ENCODE measurements at places on chromosomes 7 and 10.

- DNase-seq: no peak
Measured at GRCh38 chr10:124627866-124628675, 116.1 kb downstream of the FAM53B start.

GRCh38 chr7:132941428-132941827 lies 140.5 kb downstream of the CHCHD3 start:
- DNase-seq: no peak

DNA sequence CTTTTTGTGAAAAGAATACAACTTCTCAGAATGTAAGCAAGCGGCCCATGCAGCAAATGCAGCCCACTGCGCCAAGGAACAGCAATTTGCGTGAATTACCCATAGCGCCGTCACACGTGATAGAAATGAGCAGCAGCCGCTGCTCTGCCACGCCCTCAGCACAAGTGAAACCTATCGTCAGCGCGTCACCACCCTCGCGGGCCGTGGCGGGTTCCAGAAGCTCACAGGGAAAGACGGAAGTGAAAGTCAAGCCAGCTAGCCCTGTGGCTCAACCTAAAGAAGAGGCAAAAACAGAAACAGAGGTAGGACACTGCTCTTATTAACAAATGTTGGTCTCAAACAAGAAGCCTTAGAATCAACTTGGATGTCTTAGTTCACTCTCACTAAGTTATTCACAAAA lies 70.5 kb downstream of the SHH start:
- DNase-seq: no peak

DNA sequence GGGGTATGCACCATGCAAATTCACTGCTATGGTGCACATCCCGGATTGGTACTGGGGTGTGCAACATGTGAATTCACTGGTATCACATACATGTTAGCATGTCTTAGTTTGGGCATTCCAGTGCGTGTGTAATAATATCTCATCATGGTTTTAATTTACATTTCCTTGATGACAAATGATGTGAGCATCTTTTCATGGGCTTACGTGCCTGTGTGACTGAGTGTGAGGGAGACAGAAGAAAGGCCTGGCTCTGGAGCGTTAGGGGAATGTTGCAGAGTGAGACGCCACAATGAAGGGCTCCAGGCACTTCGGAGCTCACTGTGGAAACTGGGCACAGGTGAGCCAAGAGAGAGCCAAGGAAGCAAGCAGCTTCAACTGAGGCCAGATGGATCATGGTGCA lies 162.6 kb downstream of the UBE2H start:
- DNase-seq: no peak

DNA sequence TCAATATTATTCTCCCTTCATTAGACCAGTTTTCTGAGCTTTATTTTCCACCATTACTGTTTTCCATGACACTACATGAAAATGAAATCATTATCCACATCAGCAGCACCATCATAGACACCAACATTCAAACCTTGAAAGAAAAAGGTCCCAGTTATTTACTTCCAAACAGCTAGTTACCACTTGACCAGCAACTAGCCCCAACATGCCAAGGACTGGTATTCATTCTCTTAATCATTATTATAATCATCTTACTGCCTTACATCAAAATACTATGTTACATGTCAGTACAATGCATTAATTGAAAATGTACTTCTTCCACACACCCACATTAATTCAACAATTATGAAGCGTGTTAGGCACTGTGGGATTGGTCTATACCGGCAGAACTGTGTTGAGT lies 199.4 kb downstream of the TSPAN12 start:
- no peak for DNase-seq

GRCh38 chr10:3761021-3761686 lies 23.9 kb downstream of the KLF6 start:
- no peak for DNase-seq
